ENCODE measurements at places on chromosomes 4 and X. TPM values are rescaled to one million over a fixed set of nuclear protein-coding genes. Genes with fewer than 3 reads are reported as not detected.

GATA1 gene
- 1.4 TPM for total RNA-seq

TEX13D gene
- total RNA-seq, result not detected

- no peak for DNase-seq
- no peaks in the 10 kb centered on the region for H3K4me1 ChIP-seq
- no peak overlapping the region for H3K27ac ChIP-seq
- H3K27me3 ChIP-seq, result no peaks in the 10 kb centered on the region
- no peak overlapping the region for H3K4me3 ChIP-seq
- no peaks in the 10 kb centered on the region for H3K36me3 ChIP-seq
Observed at GRCh38 chr4:47238667-47239066, 207.3 kb downstream of the GABRB1 start.

DNA sequence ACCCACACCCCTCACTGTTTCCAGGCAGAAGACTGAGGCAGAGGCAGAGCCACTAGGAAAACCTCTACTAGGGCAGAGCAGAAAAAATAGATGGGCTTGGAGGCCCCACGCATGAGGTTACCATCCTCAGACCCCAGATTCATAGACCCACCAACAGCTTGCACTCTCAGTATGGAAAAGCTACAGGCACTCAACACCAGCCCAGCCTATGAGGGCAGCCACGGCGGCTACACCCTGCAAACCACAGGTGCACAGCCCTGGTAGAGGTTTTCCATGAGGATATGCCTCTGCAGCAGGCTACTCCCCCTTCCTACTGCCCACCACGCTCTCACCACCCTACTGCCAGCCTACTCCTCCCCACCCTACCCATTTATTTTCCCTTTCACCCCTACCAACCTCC lies 235.1 kb downstream of the CWH43 start:
- H3K36me3 ChIP-seq, result no peaks in the 10 kb centered on the region
- no peak overlapping the region for H3K27ac ChIP-seq
- H3K4me1 ChIP-seq, result no peaks in the 10 kb centered on the region
- no peak for DNase-seq
- no peak overlapping the region for H3K4me3 ChIP-seq

- no peaks in the 10 kb centered on the region for H3K27me3 ChIP-seq
- H3K27ac ChIP-seq, result no peak overlapping the region
- H3K4me3 ChIP-seq, result no peak overlapping the region
Observed at GRCh38 chr4:153669838-153670237, 14.2 kb upstream of the TLR2 start.

GRCh38 chrX:31909850-31910572 lies 838.2 kb upstream of the FTHL17 start:
- H3K4me1 ChIP-seq, result no peaks in the 10 kb centered on the region
- H3K36me3 ChIP-seq, result no peaks in the 10 kb centered on the region
- no peak overlapping the region for H3K27ac ChIP-seq
- DNase-seq, result no peak
- no peak overlapping the region for H3K4me3 ChIP-seq

- H3K27ac ChIP-seq, result no peak overlapping the region
- no peaks in the 10 kb centered on the region for H3K4me1 ChIP-seq
- no peak for DNase-seq
- no peaks in the 10 kb centered on the region for H3K36me3 ChIP-seq
- no peak overlapping the region for H3K4me3 ChIP-seq
Observed at GRCh38 chrX:83819304-83819703, 41.6 kb upstream of the CYLC1 start.

DNA sequence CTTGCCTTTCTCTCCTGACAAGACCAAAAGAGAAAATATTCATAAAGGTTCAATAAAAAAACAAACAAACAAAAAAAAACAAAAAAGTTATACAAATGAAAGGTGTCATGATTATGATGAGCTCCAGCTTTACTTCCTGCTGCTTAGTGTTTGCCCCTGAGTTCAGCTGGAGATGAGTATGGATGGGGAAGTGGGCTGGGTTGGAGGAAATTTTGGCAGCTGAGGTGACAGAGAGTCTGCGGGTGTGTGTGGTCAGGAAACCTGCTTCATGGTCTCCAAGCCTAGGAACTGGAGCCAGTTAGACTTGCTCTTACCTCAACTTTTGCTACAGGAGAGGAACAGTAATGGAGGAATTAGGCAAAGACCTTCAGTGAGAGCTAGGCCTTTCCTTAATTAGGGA lies 4.3 kb upstream of the CYSLTR1 start:
- H3K4me1 ChIP-seq, result peaks cover 9% of the 10 kb centered on the region
- no peaks in the 10 kb centered on the region for H3K27me3 ChIP-seq
- no peak overlapping the region for H3K27ac ChIP-seq

DNA sequence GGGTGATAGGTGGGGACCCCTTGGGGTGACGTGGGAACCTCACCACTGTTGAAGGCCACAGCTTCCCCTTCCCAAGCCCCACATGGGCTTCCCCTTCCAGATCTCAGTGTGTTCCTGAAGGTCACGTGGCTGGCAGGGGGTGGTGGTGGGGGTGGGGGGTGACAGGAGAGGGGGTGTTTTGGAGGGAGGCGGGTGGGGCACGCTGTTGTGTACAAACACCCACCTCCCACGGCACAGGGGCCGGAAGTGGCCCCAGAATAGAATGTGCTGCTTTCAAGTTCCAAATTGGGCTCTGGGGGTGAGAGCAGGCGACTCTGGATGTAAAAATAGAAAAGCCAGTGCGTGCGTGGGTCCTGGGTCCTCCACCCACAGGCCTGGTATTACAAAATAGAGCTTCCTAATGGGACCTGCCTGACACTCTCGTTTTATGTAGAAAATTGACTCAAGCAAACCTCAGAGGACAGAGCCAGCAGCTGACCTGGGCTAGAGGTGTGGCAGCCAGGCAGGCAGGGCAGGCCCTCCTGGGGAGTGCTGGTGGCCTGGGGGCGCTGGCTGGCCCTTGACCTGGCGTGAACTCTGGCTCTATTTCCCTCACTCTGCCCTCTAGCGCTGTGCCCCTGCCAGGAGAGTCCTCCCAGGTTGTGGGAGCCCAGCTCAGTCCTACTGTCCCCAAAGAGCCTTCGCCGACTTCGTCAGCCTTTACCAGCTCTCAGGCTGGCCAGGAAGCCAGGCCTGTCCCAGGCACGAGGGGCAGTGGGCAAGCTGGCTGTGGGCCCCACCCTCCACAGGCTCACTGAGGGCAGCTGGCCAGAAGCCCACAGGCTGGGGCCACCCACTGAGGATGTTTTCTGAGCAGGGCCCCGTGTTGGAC lies 5.4 kb upstream of the SH3BP2 start:
- no peak overlapping the region for H3K4me3 ChIP-seq
- H3K27me3 ChIP-seq, result no peaks in the 10 kb centered on the region
- H3K27ac ChIP-seq, result peak overlapping the region; percentile 53
- H3K36me3 ChIP-seq, result no peaks in the 10 kb centered on the region

- H3K4me1 ChIP-seq, result no peaks in the 10 kb centered on the region
- DNase-seq, result no peak
- no peak overlapping the region for H3K27ac ChIP-seq
Observed at GRCh38 chr4:112069110-112069509, 76.1 kb upstream of the FAM241A start.

DNA sequence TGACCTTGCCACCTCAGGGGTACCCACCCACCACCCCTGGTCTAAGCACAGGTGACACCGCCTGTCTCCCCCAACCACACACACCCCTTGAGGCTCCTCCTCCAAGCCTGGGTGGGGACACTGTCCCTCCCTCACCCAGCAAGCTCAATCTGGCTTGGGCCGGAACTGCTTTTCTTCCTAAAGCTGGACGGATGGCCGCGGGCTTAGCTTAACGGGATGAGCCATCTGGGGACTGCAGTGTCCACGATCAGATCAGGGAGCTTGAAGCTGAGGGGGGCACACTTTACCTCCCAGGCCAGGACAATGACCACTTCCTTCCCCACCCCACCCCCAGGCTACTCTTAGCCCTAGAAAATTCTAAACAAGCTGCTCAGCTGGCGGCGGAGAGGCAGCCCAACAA lies 1.0 kb upstream of the SLC6A8 start:
- no peak overlapping the region for H3K27ac ChIP-seq
- no peak overlapping the region for H3K4me3 ChIP-seq
- peaks cover 8% of the 10 kb centered on the region for H3K4me1 ChIP-seq
- H3K27me3 ChIP-seq, result no peaks in the 10 kb centered on the region
- no peaks in the 10 kb centered on the region for H3K36me3 ChIP-seq
- DNase-seq, result no peak

- no peak for DNase-seq
- H3K27ac ChIP-seq, result peak overlapping the region; percentile 71
- peaks cover 63% of the 10 kb centered on the region for H3K4me1 ChIP-seq
- H3K27me3 ChIP-seq, result no peaks in the 10 kb centered on the region
- no peaks in the 10 kb centered on the region for H3K36me3 ChIP-seq
- no peak overlapping the region for H3K4me3 ChIP-seq
Observed at GRCh38 chr4:123651066-123651465, 254.5 kb downstream of the SPRY1 start.

PFKFB1 gene
- not detected for total RNA-seq

- no peaks in the 10 kb centered on the region for H3K4me1 ChIP-seq
- H3K27ac ChIP-seq, result no peak overlapping the region
- no peaks in the 10 kb centered on the region for H3K27me3 ChIP-seq
- H3K4me3 ChIP-seq, result peak overlapping the region; percentile 32
- no peaks in the 10 kb centered on the region for H3K36me3 ChIP-seq
- DNase-seq, result no peak
Observed at GRCh38 chrX:73448379-73448778, 1.5 kb downstream of the CDX4 start.

- H3K36me3 ChIP-seq, result no peaks in the 10 kb centered on the region
- no peaks in the 10 kb centered on the region for H3K4me1 ChIP-seq
- no peak overlapping the region for H3K4me3 ChIP-seq
- no peak for DNase-seq
- no peak overlapping the region for H3K27ac ChIP-seq
Observed at GRCh38 chr4:17132226-17132625, 233.8 kb upstream of the LDB2 start.

DNA sequence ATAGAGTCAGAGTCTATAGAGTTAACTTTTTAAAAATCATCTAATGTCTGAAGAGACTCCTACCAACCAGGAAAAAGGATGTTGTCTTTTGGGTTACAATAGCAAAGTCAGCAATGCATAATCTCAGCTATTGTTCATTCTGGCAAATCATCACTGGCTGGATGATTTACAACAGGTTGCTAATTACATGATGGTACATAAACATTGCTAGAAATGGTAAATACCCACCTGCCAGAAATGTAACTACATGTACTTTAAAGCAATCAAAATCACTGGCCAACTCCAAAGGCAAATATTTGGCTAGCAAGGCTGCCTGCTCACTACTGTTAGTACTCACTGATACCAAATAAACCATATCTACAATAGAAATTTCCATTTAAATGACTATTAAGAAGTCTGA lies 91.1 kb downstream of the PPP3CA start:
- H3K36me3 ChIP-seq, result no peaks in the 10 kb centered on the region
- no peak overlapping the region for H3K4me3 ChIP-seq
- peaks cover 17% of the 10 kb centered on the region for H3K4me1 ChIP-seq
- no peaks in the 10 kb centered on the region for H3K27me3 ChIP-seq

SPINK2 gene
- total RNA-seq, result not detected

GRCh38 chr4:26992657-26993361 lies 132.2 kb downstream of the STIM2 start:
- no peak for DNase-seq
- no peaks in the 10 kb centered on the region for H3K36me3 ChIP-seq
- no peak overlapping the region for H3K27ac ChIP-seq
- H3K4me3 ChIP-seq, result no peak overlapping the region
- H3K4me1 ChIP-seq, result peaks cover 26% of the 10 kb centered on the region

- H3K27ac ChIP-seq, result no peak overlapping the region
- H3K4me3 ChIP-seq, result peak overlapping the region; percentile 76
- no peak for DNase-seq
- peaks cover 3% of the 10 kb centered on the region for H3K4me1 ChIP-seq
- no peaks in the 10 kb centered on the region for H3K27me3 ChIP-seq
Observed at GRCh38 chrX:153469811-153470410, 465 bp downstream of the HAUS7 start.

Data from thoracic aorta (tissue), 2 donors.